IPS DF 6.9 (cell line): ENCODE measurements at places on chromosomes 3 and 15.

DNA sequence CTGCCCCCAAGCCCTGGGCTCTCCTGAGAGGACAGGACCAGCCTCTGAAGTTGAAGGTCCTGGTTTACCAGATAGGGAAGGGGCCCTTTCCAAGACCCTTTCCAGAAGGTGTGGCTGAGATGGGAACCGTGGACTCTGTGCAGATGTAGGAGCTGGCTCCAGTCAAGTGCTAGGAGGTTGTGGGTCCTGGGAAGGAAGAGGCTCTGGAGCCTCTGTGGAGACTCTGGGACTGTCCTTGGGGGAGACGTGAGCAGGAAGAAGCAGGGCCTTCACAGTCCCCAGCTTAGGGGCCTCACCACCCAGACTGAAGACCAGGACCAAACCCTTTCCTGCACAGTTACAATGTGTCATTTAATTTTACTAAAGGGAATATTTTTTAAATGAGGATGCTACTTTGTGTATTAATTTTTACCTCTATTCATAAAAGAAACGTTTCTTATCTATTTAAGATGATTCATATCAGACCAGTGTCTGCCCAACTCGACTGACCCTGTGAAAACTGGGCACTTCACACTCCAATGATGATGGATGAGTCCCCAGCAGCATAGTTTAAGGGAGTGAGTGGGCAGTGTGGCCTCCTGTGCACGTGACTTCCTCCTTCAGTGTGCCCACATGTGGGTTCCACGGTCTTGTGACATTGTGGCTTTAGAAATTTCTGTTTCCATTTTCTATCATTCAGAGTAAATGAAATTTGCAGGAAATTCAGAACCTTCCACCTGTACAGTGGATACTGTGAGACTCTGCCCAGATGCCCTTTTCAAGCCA is 10.9 kb downstream of the CCR5AS start:
- no peak for DNase-seq

GRCh38 chr3:108051005-108051404 is 39.8 kb downstream of the CD47 start:
- no peak for DNase-seq

DNA sequence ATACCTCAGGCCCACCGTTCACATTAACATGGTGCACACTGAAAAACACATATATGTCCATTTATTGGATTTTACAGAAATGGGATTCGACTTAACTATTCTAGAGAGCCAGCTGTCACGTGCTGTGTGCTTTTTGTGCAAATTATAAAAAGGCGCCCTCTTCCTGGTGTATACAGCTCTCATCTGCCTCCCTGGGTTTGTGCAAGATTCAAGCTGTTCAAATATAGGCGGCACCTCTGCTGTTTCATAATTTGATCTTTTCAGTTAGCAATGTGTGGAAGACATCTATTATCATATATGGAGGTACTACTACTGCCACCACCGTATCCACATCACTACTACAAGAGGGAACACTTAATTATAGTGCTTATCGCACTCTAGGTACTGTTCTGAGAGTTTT is 187.6 kb downstream of the EBLN2 start:
- DNase-seq: no peak

- no peak for DNase-seq
Measured at GRCh38 chr3:105747060-105747541, 121.7 kb downstream of the CBLB start.

DNA sequence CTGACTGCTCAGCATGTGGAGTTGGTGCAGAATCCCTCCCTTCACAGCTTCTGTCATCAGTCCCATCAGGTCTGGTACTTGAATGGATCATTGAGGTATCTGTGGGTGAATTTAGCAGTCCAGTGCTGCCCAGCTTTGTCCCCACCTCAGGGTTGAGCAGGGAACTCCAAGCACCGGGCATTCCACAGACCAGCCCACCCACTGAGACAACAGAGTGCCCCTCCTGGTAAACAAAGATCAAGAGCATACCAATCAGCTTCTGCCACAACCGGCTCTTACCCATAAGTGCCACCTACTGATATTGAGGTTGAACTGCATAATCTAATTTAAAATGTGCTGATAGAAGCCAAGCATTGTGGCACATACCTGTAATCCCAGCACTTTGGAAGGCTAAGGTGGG is 57.1 kb upstream of the FXR1 start:
- DNase-seq: no peak

DNA sequence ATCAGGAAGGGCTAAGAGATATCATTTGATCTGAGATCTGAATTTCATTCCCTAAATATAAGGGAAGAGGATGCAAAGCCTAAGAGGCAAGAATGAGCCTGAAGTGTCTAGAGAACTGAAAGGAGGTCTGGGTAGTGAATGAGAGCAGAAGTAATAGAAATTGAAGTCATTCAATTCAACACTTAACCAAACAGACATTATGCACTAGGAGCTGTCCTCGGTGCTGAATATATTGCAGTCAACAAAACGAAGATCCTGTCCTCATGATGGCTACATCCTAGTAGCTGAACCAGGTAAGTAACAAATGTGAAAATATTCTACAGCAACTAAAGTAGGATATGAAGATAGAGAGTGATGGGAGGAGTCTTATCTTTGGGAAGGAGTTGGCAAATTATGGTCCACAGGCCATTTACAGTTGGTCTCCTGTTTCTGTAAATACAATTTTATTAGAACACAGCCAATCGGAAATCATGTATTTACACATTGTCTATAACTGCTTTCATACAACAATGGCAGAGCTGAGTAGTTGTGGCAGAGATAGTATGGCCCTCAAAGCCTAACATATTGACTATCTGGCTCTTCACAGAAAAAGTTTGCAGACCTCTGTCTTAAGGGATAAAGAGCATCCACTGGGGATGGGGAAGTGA is 192.9 kb upstream of the CADPS start:
- DNase-seq: peak; percentile 43

DNA sequence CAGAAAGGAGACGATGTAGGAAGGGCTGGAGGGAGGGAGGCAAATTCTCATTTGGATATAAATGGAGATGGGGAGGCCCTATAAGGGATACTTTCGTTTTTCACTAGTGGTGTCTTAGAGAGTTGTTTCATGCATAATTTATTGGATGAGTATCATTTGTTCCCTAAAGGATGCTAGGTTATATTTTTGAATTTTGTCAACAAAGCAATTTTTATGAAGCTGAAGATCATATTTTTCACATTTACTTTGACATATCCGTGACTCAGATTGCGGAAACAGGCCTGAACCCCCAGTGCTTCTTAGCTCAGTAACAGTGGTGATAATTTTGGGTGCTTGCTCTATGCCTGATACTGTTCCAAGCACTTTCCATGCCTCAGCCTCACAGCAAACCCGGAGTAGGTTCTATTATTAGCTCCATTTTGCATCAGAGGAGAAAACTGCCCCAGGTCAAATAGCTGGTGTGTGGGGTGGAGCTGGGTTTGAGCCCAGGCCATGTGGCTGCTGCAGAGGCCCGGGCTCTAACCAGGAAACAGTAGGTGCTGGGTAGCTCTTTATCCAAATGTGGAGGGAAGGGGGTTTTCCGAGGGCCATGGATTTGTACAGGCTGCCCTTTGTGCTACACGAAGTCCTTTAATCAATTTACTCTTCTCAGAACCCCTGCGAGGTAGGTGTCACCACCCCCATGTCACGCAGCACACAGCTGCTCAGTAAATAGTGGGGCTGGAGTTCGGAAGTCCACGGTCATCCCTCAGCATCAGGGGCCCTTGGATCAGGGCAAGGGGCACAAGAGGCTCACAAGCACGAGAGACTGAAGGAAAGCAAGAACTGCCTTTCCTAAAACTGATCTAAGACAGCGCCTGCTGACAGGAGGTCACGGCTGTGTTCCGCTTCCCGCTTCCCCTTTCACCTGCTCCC is 99.1 kb downstream of the SLC49A4 start:
- DNase-seq: no peak

GRCh38 chr3:59802045-59802444 is 752.2 kb upstream of the CFAP20DC start:
- no peak for DNase-seq

DNA sequence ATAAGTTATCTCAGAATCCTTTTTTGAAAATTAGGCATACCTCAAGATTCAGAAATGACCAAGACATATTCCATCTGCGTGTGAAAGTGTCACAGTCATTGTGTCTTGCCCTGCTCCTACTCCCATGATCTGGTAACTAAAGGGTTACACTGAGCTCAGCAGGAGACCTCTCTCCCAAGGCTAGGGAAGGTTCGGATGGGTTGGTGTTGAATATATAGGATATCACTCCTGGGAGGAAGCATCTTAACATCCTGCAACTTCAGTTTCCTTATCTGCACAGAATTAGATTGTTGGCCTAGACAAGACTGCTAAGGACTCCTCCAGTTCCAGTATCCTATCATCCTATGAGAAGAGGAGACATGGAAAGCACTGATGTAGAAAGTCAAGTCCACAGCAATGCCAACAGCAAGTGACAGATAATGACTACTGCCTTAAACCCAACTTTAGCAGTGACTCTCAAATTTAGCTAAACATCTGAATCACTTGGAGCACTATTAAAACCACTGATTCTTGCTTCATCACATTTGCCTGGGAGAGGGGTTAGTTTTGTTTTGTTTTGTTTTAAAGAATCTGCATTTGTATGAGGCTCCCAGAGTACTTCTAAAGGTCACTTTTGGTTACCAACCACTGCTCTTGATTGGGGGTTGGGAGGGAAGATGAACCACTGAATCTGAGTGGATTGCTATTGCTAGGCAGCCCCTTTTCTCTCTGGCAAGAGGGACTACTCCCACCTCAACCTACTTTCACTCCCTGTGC is 9.7 kb downstream of the ADAMTS9 start:
- no peak for DNase-seq

GRCh38 chr15:93452537-93453211 is 363.7 kb upstream of the RGMA start:
- no peak for DNase-seq

DNA sequence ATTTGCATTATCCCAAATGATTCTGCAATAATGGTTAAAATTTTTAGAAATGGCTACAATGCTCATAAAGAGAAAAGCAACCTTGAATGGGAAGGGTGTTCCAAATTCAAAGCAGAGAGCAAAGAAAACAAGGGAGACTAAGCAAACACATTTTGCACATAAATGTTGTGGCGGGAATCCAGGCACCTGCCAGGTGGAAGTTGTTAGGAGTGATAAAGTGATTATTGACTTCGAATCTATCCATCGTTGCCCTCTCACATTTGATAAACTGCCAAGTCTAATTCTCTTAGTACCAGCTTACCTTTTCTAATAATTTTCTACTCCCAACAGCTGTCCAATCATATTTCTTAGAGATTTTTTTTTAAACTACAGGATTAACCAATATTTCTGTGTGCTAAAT is 244.5 kb downstream of the CACNA2D3 start:
- DNase-seq: no peak
